ENCODE measurements at places on chromosomes 11 and 22.

DNA sequence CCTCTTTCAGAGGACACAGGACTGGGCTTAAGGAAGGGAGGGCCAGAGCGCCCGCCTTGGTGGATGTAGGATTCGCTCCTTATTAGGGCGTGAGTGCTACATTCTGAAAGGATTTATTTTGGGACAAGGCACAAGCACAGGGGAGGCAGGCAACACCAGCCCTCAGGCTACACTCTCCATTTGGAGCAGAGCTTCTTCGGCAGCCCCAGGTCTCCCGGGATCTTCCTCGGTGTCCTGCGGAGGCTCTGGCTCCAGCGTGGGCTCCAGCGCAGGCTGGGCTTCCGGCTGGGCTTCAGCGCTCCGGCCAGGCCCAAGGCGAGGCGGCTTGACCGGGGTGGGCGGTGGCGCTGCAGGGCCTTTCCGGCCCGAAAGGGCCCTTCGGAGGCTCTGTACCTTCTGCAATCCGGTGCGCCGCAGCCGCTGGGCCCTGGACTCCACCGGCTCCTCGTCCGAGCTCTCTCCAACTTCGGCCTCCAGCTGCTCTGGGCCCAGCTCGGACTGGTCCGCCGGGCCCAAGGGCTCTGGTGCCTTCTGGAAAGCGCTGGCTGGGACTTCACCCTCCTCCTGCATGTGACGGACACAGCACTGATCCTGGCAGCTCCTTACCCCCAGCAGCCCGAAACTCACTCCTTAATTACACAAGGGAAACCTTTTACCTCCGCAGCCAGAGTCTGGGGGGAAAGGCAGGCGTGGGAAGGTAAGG, 1.1 kb downstream of the CAVIN3 start:
- no peak for ATAC-seq

- ATAC-seq = no peak
These were observed 28.0 kb downstream of the OR8D1 start for GRCh38 chr11:124285610-124286344.

DNA sequence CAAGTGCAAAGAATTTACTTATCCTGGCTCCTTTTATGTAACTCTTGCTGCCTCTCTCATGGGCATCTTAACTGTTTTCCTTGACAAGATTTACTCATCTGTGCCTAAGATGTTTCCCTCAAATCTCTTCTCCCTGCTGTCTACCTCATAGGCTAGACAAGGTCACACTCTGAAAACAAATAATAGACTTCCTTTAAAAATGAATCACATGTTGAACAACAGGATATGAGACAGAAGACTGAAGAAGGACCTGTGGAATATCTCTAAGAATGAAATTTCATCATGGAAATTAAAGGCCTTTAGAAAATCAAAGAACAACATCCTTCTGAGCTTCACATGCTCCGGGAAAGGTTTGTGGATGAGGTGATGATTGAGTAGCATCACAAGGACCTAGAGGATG, 6.0 kb upstream of the SCGB2A2 start:
- no peak for ATAC-seq

DNA sequence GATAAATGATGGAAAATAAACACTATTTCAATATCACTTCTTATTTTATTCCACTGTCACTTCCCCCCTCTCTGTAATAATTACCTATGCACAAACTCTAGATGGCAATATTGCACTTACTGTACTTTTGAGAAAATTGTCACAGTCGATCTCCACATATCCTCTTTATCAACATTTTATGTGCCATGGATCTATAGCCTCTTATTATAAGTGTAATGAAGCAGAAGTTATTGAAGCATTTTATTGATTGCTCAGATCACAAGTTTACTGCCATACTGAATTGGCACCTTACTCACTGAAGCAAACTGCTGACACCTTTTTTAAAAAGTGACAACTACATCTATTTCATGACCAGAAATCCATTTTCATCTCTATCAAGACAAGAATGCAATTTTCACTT, 133.4 kb downstream of the DCDC1 start:
- no peak for ATAC-seq

GRCh38 chr22:29623059-29623458, 19.6 kb downstream of the NF2 start:
- ATAC-seq = no peak

DNA sequence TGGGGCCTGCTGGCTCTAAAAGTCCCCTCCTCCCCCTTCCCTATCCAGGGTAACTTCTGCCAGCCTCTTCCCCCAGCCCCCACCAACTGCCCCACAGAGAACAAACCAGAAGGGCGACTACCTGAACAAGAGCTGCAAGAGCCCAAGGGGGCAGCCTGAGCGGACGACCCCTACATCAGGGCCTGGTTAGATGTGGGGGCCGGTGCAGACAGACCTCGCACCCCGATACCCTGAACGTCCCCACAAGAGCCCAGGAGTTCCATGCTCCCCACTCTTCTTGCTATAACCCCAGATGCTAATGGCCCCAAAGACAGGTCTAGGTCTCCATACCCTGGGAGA, 20.7 kb downstream of the SUN2 start:
- ATAC-seq = no peak

- no peak for ATAC-seq
These were observed 4.7 kb upstream of the AP1B1 start for GRCh38 chr22:29393019-29393608.

- ATAC-seq = no peak
These were observed 45.4 kb downstream of the GRAMD1B start for GRCh38 chr11:123475469-123475868.

- ATAC-seq = no peak
These were observed 125.3 kb downstream of the MORC2 start for GRCh38 chr22:30843245-30843644.

DNA sequence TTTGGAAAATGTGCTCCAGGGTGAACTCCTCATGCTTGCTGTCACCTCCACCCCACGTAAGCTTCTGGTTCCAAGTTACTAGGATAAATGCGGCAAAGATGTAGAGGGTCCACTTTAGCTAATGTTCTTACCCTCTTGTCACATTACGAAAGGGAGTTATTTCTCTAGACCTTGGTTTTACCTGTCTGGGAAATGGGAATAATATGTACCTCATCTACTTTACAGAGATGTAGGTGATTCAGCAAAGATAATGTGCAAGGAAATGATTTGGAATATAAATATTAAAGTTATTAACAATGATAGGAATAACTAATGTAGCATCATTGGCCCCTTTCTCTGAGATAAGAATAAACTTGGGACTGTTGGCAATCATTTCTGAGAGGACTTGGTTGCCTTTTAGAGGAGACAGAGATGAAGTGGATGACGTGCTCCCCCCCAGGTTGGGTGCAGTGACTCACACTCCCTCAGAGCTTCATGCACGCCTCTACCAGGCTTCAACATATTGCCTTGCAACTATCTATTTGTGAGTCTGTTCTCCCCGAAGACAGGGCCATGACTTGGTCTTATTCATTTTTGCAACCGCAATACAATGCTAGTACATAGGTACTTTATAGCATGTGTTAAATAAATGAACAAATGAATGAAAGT, 97.1 kb downstream of the ME3 start:
- ATAC-seq = no peak

- ATAC-seq = no peak
These were observed 49.2 kb downstream of the CNTN5 start for GRCh38 chr11:99069856-99070444.

DNA sequence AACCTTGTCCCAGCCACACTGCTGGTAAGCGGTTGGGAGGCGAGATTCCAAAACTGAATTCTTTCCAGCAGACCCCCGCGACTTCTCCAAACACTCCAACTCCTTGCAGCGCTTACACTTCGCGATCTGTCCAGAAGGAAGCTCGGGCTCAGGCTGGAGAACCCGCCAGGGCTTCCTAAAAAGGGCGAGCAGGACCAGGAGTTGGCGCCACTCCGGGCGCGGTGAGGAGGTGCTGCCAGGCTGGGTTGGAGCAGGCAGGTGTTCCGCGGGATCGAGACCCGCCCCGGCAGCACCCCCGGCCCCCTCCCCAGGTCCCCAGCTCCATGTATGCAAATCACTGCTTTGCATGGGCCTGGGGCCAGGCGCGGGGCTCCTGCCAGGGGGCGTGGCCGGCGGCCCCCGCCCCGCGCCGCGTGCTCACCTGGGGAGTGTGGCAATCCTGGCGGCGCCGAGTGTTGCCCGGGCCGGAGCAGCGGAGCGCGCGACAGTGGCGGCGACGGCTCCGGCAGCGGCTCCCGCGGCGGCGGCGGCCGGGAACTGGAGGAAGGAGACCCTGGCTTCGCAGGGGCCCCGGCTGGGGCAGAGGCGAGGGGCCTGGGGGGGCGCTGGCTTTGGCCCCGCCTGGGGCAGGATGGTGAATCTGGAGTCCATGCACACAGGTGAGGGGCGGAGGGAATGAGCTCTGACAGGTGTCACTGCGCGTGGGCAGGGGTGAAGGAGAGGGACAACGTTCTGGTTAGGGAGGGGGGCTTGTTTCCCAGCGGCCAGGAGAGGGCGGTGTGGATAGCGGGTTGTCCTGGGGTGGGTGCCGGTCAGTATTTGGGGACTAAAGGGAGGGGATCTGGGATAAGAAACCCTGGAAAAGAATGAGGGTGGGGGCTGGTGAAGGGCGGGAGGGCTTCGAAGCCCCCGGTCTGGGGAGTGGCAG, at the start of gene POU2F3:
Gene POU2F3, plus strand, starts transcription at position 428 of the 928 bp plus-strand sequence. Its CDS starts 204 bp downstream, at position 632.
- ATAC-seq = no peak

DNA sequence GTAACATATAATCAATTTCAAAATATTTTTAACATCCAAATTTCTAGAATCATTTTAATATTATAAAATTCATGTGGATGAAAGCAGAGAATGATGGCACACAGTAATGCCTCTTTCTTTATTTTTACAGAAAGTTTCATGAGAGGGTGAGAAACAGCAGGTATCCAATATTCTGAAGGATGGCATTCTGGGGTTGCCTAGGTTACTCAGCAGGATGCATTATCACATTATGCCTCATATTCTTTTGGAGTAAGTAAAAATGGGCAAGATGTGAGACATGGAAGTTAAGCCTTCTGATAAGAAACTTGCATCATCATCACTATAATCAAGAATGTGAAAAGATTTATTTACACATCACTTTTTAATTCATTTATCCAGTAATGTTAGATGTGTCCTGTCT, 148.7 kb upstream of the PGR start:
- no peak for ATAC-seq

- ATAC-seq = no peak
These were observed 66.9 kb downstream of the LRRC4C start for GRCh38 chr11:41392596-41392995.

DNA sequence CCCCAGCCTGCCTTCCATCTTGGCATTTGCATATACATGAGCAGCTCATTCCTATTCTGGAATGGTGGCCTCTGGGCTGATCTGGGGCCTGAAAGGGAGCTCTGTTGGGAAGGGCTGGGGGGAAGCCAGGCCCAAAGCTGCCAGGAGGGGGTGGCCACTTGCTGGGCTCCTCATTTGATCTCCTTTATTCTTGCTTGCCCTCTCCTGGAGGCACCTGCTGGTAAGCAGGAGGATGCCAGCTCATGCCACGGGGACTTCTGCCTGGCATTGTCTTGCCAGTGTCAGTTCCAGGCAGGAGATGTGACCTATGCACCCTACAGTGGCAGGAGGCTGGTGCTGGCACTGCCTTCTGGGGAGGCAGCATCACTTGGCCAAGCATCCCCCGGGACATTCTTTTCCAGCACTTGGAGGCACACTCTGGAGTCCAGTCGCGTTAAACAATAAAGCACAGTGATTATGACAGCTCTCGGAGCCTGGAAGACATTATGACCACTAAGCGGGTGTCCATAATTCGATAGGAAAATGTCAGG, 128.3 kb downstream of the NTM start:
- no peak for ATAC-seq

- no peak for ATAC-seq
These were observed 14.2 kb upstream of the RFPL2 start for GRCh38 chr22:32219026-32219425.

GRCh38 chr11:41254966-41255365, 204.5 kb downstream of the LRRC4C start:
- ATAC-seq = no peak

GRCh38 chr11:29271616-29272015, 745.2 kb downstream of the KCNA4 start:
- no peak for ATAC-seq

GRCh38 chr22:17106785-17107546, 14.2 kb downstream of the TMEM121B start:
- no peak for ATAC-seq

DNA sequence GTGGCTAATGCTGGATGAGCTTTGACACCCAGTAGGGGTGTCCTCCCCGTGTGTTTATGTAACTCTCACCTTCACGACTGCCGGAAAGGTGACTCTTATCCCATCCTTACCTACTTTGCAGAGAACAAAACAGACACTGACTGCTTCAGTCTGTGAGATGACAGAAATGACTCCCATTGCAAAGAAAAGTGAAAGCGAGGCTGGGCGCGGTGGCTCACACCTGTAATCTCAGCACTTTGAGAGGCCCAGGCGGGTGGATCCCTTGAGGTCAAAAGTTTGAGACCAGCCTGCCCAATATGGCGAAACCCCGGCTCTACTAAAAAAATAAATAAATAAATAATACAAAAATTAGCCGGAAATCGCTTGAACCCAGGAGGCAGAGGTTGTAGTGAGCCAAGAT, 106.4 kb upstream of the ANO1 start:
- no peak for ATAC-seq

- ATAC-seq = no peak
These were observed 81.6 kb upstream of the SEPTIN5 start for GRCh38 chr22:19632668-19633148.

- no peak for ATAC-seq
These were observed 330.5 kb downstream of the TENM4 start for GRCh38 chr11:79110321-79110720.

- no peak for ATAC-seq
These were observed 1.1 kb upstream of the BIRC2 start for GRCh38 chr11:102345904-102346303.

DNA sequence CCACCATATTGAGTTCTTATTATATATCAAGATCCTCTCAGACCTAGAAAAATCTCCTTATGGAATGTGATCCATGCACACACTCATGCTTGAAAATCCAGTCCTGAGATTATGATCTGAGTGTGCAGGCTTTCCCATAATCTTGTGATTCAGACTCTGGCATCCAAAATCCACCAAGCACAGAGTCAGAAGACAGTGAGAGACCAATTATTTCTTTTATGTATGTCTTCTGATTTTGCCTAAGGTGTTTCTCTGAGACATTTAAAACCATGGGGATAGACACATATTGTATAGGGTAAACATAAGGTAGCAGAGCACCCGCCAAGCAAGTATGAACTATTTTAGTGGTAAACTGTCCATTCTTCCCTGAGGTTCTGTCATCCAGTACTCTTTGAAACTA, 52.0 kb upstream of the MMP13 start:
- no peak for ATAC-seq

GRCh38 chr11:13318498-13319295, 41.1 kb downstream of the BMAL1 start:
- no peak for ATAC-seq

DNA sequence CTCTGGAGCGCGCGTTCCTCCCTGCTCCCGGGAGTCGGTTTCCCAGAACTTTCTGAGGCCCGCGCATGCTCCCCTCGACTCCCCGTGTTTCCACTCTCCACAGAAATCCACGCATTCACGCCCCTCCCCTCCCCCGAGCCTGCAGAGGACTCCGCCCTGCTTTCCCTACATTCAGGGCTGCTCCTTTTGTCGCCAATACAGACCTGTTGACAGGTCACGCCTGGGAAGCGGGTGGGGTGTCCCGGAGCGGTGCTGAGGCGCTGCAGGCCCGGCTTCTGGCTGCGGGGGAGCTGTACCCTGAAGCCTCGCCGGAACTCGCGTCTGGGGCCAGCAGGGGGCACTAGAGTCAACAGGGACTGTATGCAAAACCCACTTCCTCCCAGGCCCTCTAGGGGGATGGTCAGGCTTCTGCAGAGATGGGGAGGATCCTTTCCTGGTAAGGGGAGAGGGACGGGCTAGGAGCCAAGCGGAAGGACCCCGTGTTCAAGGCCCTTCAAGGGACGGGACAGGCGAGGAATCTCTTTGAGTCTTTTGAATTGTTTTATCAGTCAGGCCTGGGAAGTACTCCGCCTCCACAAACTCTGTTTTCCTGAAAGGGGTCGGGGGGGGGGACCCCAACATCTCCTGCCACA, at the start of gene PRAME:
Gene PRAME, minus strand, starts transcription at position 294 of the 632 bp plus-strand sequence. CDS start 2,433 bp downstream, outside the sequence.
- peak; percentile 61 for ATAC-seq
